KBM-7 (cell line): ENCODE measurements at places on chromosomes 4 and X.

DNA sequence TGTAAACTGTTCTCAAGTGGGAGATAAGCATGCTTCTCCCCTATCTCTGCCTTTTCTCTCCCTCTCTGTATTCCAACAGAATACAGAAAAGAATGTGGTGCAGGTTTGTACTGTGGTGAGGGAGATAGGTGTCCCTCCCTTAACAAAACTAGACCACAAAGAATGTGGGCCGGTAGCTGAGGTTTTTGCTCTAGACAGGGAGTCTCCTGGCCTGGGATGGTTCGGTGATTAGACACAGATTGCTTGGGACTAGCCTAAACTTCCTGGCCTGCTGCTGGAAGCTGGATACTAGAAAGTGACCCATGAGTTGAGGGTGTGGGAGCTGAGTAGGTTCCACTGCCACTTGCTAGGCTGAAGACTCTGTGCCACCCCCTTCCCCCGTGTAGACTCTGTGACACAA lies 143.0 kb downstream of the CXXC4 start:
- DNase-seq, result no peak

- DNase-seq, result no peak
These were observed 222.2 kb downstream of the KCNIP4 start for GRCh38 chr4:21726255-21726815.

DNA sequence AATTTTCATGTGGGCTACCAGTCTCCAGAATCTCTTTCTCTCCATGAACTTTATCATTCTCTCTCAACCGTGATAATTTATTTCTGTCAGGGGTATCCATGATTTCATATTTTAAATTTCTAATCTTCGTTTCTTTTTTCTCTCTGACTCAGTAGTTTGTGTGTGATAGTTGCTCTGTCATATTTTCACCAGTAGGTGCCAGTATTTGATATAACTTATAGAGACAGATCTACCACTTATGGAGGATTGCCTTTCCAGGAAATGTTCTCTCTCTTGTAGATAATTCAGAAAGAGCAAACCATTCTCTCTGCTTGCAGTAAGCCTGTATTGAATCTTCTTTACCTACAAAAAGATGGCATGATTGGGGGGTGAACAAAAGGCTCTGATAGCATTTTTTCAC lies 79.3 kb upstream of the DYNLT3 start:
- DNase-seq, result peak; percentile 52

DNA sequence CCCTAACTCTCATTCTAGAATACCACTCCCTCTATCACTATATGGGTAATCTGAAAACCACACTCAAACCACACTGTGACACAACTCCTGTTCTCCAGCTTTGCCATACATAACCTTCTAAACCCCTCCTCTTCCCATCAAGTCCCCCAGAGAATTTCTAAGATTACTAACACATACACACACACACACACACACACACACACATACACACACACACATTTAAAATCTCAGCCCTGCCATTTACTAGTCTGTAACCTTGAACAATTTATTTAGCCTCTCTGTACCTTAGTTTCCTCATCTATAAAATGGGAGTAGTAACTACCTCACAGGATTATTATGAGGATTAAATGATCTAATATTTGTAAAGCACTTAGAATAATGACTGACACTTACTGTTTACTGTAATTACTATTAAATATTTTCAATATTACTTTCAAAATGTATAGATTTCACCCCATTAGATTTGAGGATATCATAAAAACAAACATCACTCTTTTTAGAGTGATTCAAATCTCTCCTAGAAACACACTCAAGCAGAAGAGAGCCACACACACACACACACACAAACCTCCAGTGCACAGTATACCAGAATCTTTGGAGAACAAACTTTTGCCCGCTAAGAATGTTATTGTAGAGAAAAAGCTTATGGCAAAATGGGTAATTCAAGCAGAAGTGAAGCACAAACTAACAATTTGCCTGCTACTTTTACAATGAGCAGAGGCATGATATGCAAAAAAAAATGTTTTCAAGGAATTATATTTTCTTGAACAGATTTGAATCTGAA lies 3.8 kb downstream of the ANKRD50 start:
- DNase-seq, result peak; percentile 20

DNA sequence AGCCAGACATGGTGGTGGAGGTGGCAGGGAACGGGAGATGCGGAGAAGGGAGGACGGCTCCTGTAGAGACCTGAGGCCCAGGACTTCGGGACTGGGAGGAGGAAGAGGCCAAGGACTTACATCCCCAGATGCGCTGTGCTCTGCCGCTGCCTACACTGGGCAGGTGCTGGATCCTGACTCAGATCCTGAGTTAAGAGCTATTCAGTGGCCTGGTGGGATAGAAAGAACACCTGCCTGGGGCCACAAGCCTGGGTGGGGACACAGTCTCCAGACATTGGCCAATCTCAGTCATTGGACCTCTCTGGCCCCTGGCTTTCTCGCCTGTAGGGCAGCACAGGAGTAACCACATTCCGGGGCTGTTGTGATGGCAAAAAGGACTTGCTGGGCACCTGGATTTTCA lies 10.9 kb upstream of the MSX1 start:
- DNase-seq, result no peak

DNA sequence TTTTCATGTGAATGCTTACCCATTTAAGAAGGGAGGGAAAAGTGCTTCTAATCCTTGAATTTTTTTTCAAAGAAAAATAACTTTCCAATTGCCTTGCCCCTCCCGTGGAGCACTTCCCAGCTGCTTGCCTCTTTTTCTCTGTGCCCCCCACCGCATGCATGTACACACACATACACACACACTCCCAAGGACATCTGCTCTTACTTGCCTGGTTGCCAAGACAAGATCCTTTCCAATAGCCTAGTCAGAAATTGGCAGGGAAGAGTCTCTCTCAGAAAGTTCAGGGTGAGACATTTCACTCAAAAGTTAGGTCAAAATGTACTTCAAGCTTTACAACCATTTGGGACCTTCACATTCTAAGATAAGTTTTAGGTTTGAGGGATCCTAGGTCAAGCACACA lies 10.9 kb downstream of the HHIP start:
- DNase-seq, result no peak

GRCh38 chr4:128835498-128836222 lies 26.2 kb downstream of the JADE1 start:
- no peak for DNase-seq

DNA sequence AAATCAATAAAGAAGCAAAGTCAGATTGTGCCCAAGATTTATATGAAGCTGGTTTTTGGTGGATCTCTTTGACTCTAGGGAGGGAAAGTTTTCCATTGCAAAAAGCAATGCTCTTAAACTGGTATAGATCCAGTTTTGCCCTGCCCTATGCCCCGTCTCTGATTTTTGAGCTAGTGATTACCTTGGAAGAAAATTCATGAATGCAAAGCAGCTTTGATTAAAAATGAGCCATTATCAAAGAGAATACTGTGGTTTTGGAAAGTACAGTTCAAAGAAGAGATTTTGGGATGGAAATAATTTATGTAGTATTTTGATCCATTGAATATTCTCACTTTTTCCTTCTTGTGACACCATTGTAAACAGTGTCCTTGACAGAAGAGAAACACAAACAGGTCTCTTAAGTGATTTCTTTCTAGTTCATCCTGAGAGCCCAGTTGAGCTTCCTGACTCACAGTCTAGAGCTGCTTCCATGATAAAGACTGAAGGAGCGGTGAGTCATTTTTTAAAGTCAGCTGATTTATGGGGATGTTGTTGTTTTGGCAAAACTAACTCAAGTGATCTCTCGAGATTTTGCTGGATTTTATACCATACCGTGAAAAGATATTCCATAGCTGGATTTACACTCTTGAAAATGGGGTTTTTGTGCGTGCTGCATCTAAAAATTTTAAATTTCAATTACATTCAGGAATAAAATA lies 76.7 kb downstream of the AFF1 start:
- DNase-seq, result no peak

- DNase-seq, result no peak
These were observed 558.5 kb upstream of the DIAPH2 start for GRCh38 chrX:96126182-96126581.

GRCh38 chr4:46979283-46979682 lies 14.1 kb downstream of the GABRA4 start:
- DNase-seq, result no peak

GRCh38 chrX:51641421-51642021 lies 22.8 kb upstream of the CENPVL3 start:
- peak; percentile 32 for DNase-seq

DNA sequence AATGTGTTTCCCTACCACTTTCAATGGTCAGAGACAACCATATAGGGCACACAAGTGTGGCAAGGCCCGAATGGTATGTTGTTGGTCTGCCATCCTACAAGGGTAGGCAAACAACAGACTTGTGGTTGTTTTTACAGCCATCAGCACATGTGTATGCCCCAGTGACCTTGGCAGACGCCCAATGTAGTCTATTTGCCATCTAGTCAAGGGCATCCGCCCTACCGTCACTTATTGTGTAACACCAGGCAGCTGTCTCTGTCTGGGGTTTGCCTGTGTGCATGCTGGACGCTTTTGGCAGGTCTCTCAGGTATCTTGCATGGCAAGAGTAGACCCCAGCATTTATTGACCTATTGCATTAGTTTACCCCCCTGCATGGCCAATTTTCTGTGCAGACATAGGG lies 1145.5 kb upstream of the POU3F4 start:
- DNase-seq, result no peak

DNA sequence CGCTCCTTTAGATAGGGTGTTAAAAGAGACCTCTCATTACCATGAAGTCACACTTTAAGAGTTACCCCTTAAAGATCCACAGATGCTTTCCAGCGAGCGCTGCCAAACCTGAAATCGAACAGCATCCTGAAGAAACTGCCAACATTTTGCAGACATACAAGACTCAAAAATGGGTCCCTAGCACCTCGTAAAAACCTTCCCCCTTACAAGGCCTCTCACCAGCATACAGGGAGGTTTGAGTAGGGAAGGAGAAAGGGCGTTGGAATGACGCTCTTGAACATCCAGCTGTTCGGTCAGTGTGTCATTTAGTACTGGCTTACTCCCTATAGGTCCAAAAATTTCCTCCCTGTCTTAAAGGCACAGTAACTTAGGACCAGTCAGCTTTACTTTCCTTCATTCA lies 45.3 kb upstream of the PGRMC1 start:
- DNase-seq, result no peak

DNA sequence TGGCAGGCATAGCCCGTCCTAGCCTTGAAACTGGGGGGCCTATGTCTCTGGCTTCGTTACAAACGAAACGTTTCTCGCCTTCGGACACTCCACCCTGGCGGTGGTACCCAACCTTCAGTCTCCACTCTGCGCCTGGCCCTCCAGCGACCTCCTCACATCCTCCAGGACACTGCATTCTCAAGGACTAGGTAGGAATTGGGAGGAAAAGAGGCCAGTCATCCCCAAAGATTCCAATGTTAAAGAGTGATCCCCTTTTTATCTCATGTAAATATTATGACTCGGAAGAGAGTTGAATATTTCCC lies 2.1 kb upstream of the NKX6-1 start:
- no peak for DNase-seq

GRCh38 chrX:150731795-150732194 lies 38.6 kb downstream of the MTMR1 start:
- DNase-seq, result peak; percentile 8

DNA sequence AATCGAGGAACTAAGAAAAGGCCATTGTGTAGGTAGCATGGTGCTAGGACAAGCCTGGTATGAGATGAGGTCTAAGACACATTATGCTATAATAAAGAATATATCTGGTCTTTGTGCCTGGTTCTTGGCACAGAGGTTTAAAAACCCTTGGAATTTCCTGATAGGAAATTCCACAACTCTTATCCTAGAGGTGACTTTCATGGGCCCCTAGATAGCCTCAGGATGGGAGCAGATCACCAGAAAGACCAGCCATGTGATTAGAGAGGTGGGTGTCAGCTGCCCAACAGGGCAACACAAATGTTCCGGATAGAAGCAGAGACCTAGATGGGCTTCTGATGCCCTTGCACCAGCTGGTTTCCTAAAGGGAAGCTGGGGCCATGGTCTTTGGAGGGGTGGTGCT lies 107.2 kb downstream of the SCD5 start:
- DNase-seq, result no peak

DNA sequence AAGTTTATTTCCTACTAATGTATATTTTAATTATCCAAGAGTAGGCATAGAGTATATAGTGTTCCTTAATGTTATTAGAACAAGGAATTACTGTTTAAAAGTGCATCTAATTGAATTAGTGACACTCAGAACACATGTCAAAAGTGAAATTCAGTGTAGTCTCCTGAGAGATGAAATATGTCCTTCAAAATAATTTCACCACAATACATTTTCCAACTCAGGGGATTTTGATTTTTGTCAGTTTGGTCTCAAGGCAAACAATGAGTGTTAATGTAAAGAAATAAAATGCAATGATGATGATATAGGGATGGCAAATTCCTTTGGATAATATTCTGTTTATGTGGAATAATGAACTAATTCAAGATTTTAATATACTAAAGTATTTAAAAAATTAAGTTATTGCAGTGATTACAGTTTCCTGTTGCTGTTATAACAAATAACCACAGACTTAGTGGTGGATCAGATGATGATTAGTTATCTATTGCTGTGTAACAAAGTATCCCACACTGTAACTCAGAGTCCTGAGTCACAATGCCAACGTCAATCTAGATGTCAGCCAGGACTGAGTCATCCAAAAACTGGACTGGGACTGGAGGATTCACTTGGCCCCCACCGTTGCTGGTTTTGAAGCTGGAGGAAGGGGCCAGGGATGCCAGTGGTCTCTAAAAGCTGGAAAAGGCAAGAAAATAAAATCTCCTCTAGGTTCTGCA lies 148.0 kb upstream of the SLC7A11 start:
- DNase-seq, result no peak

- DNase-seq, result no peak
These were observed 14.8 kb upstream of the CXCR3 start for GRCh38 chrX:71632923-71633657.

GRCh38 chr4:100982345-100982744 lies 365.0 kb downstream of the PPP3CA start:
- no peak for DNase-seq

DNA sequence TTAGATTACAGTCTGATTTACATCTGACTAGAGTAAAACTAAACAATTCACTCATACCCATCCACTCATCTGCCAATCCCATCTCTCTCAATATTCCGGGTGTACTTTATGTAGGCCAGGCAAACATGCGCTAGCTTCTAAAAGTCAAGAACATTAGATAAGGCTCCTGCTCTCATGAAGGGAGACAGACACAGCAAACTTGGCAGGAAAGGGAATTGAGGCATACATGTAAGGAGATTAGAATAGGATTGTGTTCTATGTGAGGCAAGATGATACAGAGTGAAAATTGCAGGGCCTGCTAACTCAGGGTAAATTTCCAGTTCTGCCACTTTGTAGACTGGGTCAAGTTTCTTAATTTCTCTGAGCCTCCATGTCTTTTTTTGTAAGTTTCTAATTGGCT lies 135.8 kb downstream of the CDS1 start:
- DNase-seq, result no peak

- peak; percentile 1 for DNase-seq
These were observed 315.8 kb downstream of the STIM2 start for GRCh38 chr4:27176400-27176799.

- DNase-seq, result peak; percentile 89
These were observed 2.5 kb upstream of the BRWD3 start for GRCh38 chrX:80812176-80812575.

GRCh38 chrX:131239057-131239456 lies 50.0 kb downstream of the IGSF1 start:
- no peak for DNase-seq
